ENCODE measurements at places on chromosomes 7 and 10. TPM values are rescaled to one million over a fixed set of nuclear protein-coding genes. Genes with fewer than 3 reads are reported as not detected.

Gene GPR141
- 5.6 TPM for total RNA-seq

Gene RASA4B
- 2.5 TPM for total RNA-seq

Gene TIAL1
- total RNA-seq, result 43.7 TPM

Gene BEND7
- 3.2 TPM for total RNA-seq

Gene GATA3
- 0.09 TPM for total RNA-seq

Gene FOXP2
- total RNA-seq, result 0.46 TPM

Gene AGMO
- total RNA-seq, result 0.93 TPM

Gene LRRC61
- 11.0 TPM for total RNA-seq

Gene PPP1R3A
- not detected for total RNA-seq

Gene DLG5
- total RNA-seq, result 36.6 TPM

Gene PMPCB
- 30.8 TPM for total RNA-seq
